ENCODE measurements at places on chromosomes 7 and 10.
A peak's percentile ranks its signal among the peaks of the same experiment; 100 is the strongest.

DNA sequence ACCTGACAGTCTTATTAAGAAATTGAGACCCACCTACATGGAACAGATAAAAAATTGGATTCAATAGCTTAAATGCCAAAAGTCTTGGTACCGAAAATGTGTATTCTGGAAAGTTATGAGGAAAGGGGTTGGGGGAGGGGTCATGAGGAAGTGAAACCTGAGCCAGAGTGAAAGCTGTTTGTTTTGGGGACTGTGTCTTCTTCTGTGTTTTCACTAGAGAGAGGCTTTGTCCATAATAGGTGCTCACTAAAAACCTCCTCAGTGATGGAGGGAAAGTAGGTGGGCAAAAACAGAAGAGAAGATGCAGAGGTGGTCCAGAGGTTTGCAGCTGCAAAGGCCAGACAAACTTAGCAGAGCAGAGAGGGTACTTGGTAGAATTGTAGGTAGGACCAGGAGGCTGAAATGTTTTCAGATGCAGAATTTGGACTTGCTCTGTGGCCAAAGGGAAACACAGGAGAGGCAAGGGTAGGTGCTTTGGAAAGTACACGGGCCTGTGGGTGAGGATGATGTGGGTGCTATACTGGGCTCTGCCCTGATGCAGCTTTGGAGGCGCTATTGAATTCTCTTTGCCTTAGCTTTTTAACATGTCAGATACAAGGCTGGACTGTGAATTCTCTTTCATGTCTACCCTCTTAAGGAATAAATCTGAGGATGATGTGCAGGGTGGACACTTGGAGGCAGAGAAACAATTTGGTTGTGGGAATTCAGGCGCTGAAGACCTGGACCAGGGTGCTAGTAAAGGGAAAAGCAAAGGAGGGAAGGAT lies 254.6 kb downstream of the PTEN start:
- no peak for DNase-seq

GRCh38 chr10:127892743-127893142 lies at the start of gene CLRN3:
TSS of gene CLRN3 (minus strand) at chr10:127892941. CDS start at chr10:127892784, 157 bp downstream.
- no peak for DNase-seq

- no peak for DNase-seq
These were observed 9.0 kb downstream of the GTF2IRD1 start for GRCh38 chr7:74462707-74463100.

GRCh38 chr10:16820421-16820820 lies 3.2 kb upstream of the RSU1 start:
- no peak for DNase-seq

- no peak for DNase-seq
These were observed 126.9 kb downstream of the RPS24 start for GRCh38 chr10:78160591-78160990.

GRCh38 chr10:57874810-57875209 lies 392.9 kb downstream of the IPMK start:
- no peak for DNase-seq

GRCh38 chr7:151834271-151835035 lies 42.5 kb downstream of the PRKAG2 start:
- no peak for DNase-seq

DNA sequence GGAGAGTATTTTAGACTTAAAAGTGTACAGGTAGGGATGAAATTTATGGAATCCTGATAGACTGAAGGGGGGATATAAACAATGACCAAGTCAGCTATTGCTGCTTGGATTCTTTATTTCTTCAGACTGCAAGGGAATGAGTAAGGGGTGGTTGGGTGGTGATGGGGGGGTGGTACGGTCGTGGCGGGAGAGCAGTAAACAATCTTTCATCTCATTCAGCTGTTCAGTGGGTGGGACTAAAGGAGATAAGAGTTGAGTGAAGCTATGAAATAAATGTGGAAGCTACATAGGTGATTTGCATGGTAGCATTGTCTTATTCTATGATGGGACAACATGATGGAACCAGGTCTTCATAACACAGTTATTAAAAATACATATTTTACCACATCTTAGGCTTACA lies 1.8 kb downstream of the SEPTIN7 start:
- DNase-seq, result no peak

DNA sequence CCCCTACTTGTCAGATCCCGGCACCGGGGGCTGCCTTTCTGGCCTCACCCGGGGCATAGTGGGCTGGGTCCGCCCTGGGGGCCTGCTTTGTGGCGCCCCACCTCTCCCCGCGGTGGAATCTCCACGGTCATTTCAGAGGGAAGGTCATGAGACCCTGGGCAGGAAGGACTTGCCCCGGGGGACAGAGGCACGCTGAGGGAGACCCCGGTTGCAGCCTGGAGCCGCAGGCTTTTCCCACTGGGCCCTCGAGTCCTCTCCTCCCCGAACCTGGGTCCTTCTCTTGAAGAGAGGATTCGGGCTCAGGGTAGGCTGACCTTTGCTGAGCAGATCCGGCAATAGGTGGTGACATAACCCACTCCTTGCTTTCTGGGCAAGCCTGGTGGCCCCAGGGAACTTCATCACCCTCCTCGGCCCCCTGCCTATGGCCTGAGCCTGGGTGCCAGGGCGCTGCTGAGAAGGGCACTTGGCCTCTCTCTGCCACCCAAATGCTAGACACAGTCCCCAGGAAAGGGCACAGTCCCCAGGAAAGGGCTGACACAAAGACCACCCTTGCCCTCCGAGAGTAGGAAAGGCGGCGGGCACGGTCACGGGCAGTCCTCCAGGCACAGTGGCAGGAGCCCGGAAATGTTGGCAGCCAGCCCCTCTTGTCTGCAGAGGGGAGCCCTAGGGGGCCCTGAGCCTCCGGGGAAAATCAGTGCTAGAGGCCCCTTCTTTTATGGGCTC lies 36.2 kb downstream of the FKBP6 start:
- DNase-seq, result no peak

DNA sequence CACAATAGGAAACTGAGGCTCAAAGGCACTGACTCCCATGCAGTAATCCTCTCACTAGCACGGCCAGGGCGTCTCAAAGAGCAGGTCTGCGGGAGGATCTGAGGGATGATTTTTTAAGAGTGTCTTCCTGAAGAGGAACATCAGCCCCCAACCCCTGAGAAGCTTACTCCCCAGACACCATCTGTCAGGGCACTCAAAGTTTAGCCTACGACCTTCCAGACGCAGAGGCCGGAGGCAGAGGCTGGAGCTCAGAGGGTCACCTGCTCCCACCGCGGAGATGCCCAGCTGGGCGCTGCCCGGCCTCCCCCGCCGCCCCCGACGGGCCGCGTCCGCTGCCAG lies 1.7 kb downstream of the ZNF777 start:
- no peak for DNase-seq

DNA sequence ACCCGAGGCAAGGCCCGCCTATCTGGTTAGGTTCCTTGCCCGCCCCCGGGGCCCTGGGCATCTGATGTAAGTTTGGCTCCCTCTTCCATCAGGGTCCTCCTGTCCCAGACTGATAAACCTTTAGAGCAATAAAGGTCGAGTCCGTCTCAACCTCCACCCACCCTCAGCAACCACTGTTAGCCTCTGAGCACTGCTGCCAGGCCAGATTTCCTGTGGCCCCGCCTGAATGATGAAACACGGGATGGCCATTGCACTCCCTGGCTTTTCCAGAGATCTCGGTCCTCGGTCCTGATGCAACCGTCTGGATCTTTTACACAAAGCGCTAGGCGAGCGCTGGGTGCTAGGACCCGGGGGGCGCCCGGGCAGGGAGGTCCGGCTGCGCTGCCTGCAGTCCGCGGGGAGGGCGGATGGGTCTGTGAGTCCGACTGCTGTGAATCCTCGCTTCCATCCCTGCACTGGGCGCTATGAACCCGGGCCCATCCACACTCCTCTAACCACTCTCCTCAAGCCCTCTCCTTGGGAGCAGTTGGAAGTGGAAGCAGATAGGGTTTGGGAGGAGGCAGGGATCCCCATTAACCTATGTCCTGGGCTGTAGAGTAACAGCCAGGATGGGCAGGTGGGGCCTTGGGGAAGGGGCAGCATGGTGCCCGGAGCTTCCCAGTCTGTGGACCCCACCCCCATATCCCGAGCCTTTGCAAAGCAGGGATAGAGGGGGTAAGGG lies 875 bp upstream of the DDIT4 start:
- peak; percentile 78 for DNase-seq

DNA sequence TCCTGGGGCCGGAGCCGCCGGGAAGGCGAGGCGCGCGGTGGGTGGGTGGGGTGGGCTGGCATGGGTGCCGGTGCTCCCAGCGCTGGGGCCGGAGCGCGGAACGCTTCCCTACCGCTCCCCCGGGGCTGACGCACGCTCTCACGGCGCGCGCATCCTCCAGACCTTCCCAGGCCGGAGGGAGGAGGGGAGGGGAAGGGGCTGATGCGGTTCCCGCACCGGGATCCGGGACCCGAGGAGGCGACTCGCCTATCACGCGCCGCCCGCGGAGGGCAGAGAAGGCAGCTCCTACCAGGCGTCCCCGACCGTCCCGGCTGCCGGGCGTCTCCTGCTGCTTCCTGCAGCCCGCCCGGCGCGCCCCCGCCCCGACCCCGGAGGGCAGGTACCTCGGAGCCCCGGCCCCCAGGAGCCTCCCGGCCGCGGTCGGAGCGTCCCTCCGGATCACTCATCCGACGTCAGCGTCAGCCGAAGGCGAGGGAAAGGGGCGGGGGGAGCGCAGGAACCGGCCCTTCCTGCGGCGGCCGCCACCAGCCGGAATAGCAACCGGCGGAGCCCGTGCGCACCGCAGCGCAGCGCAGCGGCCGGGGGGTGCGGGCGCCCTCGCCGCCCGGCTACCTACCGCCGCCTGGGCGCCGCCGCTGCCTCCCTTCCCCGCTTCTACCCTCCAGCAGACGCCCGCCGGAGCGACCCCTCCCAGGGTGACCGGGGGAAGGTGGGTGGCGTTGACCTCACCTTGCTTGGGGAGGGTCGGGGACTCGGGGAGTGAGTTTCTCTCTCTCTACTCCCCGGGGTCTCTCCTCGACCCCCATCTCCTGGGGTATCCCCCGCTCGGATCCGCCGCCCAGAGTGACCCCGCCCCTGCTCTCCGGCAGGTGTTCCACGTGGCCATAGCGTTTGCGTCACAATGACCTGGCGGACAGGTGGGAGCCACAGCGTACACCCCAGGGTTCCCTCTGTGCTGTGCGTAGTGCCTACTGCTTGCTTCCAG lies at the start of gene ICA1:
TSS of gene ICA1 (minus strand) at position 457 of the 985 bp plus-strand sequence. CDS start 26,241 bp downstream, outside the sequence.
- peak; percentile 3 for DNase-seq

- DNase-seq, result no peak
These were observed 345.5 kb downstream of the FGFR2 start for GRCh38 chr10:121252756-121253155.

DNA sequence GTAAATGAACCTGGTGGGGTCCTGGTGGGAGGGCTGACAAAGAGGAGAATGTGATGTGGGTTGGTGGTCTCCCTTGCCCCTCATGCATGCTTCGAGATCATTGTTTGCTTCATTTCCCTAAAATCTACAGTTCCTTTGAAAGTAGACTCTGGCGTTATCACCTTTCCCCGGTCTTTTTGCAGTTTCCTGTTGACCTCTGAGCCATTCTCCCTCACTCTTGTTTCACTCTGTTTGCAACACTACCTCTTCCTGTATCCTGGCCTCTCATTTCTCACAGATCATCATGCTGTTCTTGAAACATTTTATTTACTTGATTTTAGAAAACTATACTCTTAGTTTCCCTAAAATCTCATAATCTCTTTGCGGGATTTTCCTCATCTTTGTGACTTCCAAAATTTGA lies 179.8 kb downstream of the WNT2 start:
- DNase-seq, result no peak

GRCh38 chr10:33596422-33596821 lies 262.0 kb upstream of the NRP1 start:
- DNase-seq, result no peak

- peak; percentile 49 for DNase-seq
These were observed 751 bp upstream of the GTPBP10 start for GRCh38 chr7:90345595-90346335.

DNA sequence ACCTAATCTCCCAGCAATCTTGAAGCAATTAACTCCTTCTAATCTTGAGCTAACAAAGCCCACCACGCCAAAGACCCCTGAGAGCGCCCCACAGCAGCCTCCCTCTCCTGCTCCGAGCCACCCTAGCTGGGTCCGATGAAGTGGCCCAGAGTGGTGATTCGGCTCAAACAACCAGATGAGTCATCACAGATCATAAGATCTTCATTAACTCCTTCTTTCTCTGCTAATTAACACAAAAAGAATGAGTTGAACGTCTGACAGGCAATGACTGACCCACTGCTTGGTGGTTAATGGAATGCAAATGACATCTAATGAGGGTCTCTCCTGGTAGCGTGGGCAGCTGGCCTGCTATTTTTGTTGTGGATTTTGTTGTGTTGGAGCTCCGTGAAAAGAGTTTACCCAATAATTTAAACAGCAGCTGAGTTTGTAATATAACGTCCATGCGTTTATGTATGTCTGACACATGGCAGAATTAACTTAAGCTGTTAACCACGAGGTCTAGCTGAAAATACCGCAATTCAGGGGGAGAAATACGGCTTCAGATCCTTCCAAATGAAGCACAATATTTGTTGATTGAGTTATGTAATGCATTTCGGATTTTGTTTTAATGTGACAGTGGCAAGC lies 161.4 kb downstream of the RAB11FIP2 start:
- DNase-seq, result no peak

DNA sequence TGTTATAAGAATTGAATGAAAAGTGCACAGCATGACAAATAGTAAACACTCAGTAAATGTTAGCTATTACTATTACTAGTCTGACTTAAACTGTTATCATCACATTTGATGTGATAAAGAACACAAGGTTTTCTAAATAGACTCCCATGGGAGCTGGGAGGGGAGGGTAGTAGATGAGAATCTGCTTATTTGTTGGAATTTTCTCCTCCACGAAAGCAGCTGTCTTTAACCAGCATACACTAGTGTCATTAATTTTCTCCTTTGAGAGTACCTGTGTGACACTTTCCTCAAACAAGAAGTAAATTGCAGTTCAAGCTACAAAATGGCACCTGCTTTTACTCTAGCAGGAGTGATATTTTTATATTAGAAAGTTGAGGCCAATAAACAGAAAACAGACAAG lies 200.1 kb downstream of the SKAP2 start:
- no peak for DNase-seq

DNA sequence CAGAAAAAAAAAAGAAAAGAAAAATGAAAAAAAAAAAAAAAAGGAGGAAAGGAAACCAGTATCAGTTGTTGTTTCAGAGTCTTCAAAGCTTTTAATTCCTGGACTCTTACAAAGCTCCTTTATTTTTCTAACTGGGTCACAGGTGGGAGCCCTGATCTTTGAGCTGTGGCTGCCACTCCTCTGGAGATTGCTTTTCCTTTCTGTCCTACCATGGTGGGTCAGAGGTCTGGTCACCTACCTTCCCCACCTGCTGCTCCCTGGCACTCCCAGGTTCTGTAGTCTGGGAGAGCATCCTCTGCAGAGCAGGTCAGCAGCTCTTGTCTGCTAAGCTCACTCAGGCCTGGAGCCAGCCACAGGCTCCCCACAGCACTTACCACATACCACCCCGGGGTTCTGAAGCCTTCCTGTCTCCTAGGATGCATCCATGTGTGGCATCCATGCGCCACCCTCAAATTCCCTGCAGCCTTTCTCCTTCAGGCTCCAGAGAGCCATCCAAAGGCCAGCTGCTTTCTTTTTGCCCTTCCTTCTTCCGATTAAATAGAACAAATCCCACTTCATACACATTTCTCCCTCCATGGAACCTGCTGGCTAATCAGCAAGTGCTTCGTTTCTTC lies 73.2 kb upstream of the TPK1 start:
- DNase-seq, result no peak

All from C1 segment of cervical spinal cord (tissue), 14 donors.